MM.1S (cell line): ENCODE measurements at places on chromosomes 1 and 21.

GRCh38 chr1:198631292-198631691 lies 7.5 kb upstream of the PTPRC start:
- no peak for DNase-seq

DNA sequence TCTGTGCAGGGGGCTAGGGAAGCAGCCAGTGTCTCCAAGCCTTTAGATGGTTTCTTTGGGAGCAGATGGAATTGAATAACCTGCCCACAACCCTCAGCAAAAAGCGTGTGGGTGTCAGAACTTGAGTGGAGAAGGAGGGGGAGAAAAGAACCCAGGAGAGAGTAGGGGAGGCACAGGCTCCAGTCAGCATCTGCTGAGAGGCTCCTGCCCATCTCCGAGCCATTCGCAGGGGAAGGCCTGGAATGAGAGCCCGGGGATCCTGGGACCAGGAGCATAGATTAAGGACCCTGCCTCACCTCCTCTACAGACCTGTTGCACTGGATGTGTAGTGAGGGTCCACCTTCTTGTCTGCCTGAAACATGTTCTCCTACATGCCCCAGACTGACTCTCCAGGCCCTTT lies 16.3 kb downstream of the TMEM81 start:
- DNase-seq, result no peak

GRCh38 chr1:193060406-193060805 lies 994 bp downstream of the RO60 start:
- no peak for DNase-seq

DNA sequence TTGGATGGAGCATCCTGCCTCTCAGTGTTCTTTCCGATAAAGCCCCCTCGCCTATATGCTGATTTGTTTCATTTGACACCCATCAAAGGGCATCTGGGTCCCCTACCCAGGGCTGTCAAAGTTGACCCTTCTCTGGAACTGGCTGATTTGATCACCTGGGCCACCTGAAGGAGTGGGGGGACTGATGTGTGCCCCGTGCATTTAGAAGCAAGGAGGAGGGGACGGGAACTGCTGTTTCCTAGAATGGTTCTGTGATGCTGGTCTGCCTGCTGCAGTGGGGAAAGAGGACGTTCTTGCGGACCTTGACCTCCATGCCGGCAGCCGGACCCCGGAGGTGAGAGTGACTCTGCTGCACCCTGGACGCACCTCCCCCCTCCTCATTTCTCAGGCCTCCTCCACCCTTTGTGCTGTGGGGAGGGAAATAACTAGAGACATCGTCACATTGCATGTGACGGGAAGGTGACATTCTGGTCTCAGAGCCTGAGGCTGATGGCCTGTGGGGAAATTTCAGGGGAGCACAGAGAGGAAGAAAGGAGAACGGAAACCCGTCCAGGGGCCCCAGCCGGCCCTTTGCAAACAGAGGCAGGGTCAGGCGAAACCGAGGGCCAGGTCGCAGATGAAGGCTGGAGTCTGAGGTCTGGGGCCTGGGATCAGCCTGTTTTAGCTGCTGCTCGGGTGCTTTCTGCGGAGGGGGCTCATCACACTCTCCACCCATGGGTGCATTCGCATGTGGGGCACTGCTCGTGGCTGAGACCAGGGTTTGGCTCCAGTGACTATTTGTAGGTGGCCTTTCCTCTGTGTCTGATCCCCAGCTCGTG lies 25.7 kb downstream of the CRYAA start:
- no peak for DNase-seq

GRCh38 chr1:39954324-39954869 lies 548 bp upstream of the MFSD2A start:
- DNase-seq, result no peak

GRCh38 chr21:41900401-41900800 lies 21.3 kb upstream of the PRDM15 start:
- DNase-seq, result no peak

GRCh38 chr21:27759091-27759659 lies 792.3 kb upstream of the ADAMTS5 start:
- DNase-seq, result no peak

DNA sequence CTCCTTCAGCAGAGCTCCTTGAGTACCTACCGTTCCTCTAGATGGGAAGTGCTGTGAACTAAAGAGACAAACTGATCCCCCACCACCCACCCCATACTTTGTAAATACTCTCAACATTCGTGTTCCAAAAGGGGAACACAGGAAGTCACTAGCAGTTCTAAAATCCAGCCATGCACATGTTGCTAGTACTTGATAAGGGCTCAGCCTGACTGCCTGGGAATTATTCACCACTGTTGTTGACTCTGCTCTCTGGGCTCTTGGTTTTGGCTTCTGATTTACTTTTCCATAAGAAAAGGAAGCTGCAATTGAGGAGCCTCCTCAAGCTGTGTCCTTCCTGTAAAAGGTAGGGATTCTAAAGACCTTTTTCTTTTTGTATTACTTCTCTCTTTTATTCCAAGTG lies 67.5 kb downstream of the IVNS1ABP start:
- no peak for DNase-seq

GRCh38 chr1:53183095-53183990 lies 13.3 kb upstream of the CPT2 start:
- no peak for DNase-seq

DNA sequence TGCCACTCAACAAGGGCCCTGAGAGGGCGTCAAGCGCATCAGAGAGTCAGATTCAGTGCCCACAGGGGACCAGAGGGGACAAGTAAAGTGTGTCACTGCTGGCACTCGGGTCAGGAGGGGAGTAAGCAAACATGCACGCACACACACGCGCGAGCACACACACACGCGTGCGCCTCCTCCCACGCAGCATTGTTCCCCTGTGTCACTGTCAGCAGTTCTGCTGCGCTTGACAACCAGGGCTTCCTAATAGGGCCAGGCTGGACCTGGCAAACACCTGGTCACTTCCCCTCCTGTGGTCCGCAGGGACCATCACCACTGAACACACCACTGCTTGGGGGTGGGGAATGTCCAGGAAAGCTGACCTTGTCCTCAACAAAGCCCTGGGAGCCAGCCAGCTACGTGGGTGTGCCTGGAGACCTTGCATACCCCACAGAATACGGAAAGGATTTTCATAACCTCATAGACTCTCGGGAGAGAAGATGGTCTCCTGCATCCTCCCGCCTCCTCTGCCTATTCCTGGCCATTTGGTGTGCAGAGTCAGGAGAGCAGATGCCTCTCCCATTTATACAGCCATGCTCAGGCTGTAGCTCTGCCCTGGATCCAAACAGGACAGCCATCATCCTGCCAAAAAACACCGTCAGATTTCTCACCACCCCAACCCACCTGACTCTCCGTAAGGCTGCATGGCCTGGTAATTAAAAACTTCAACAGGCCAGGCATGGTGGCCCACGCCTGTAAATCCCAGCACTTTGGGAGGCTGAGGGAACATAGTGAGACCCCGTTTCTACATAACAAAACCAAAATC lies 73.2 kb downstream of the SSBP3 start:
- no peak for DNase-seq

DNA sequence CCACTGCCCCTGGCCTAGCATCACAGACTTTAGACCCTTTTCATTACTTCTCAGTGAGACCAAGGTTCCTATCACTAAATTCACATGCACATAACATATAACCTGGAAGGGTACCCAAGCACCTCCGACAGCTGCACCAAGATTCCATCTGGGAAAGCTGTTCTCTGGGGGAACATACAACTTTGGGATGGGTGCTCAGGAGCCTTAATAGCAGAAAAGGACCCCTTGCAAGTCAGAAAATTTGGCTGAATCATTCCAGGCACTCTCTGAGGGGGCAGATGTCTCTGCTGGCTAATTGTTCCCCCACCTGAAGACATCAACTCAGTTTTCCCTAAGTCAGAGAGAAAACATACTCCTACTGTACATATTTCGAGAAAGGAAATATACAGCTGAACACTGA lies 41.3 kb upstream of the PSEN2 start:
- DNase-seq, result no peak

DNA sequence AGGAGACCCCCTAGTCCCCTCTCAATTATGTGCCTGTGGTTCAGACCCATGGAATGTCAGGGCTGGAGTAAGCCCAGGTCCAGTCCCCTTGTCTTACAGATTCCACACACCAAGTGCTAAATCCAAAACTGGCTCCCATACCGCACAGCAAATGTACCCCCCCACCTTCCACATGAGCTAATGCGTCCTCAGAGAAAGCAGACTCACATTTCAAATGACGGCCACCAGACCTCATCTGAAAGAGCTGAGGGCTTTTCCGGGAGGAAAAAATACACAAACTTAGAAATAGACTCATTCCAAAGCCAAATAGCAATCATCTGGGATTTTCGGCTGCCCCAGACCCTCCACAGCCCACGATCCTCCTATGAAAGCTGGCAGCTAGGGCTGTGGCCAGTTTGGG lies 12.8 kb upstream of the CNTN2 start:
- no peak for DNase-seq
